ENCODE measurements at places on chromosomes 2 and 18. TPM values are rescaled to one million over a fixed set of nuclear protein-coding genes. Genes with fewer than 3 reads are reported as not detected.

DNA sequence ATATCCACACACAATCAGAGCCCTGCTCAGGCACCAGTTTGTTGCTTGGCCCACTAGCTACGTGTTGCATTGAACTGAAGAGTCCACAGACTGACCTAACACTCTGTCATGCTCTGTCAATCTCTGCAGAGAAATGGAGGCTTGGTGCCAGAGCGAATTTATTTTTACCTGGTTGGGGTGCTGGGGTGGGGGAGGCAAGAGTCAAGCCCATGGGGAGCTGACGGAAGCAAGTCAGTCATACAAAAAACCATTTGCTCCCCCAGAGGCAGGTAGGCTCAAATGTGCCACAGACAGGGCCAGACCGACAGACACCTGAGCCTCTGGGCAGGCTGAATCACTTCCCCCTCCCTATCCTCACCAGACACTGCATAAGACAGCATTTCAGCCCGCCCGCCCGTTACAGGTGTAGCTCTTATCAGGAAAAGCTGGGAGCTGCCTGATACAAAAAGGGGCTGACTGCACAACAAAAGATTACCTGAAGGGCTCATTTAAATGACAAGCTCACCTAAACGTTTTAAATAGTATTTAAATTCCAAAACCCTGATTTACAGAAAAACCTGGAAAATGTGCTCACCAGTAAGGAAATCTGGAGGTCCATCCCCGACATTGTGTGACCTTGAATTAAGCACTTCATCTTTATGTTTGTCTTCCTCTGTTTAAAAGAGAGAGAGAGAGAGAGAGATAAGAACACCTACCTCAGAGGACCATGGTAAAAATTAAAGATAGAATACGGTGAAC is 2.1 kb upstream of the PCBP1 start:
- DNase-seq = no peak

SPRED2 gene
- 6.9 TPM for total RNA-seq

GRCh38 chr2:195337597-195337996 is 319.4 kb upstream of the SLC39A10 start:
- no peak for DNase-seq

TUBB8B gene
- not detected for total RNA-seq

- no peak for DNase-seq
Observed at GRCh38 chr2:109226128-109226527, 97.1 kb downstream of the SH3RF3 start.

- DNase-seq = no peak
Observed at GRCh38 chr2:9538000-9538507, 17.6 kb downstream of the ADAM17 start.

DNA sequence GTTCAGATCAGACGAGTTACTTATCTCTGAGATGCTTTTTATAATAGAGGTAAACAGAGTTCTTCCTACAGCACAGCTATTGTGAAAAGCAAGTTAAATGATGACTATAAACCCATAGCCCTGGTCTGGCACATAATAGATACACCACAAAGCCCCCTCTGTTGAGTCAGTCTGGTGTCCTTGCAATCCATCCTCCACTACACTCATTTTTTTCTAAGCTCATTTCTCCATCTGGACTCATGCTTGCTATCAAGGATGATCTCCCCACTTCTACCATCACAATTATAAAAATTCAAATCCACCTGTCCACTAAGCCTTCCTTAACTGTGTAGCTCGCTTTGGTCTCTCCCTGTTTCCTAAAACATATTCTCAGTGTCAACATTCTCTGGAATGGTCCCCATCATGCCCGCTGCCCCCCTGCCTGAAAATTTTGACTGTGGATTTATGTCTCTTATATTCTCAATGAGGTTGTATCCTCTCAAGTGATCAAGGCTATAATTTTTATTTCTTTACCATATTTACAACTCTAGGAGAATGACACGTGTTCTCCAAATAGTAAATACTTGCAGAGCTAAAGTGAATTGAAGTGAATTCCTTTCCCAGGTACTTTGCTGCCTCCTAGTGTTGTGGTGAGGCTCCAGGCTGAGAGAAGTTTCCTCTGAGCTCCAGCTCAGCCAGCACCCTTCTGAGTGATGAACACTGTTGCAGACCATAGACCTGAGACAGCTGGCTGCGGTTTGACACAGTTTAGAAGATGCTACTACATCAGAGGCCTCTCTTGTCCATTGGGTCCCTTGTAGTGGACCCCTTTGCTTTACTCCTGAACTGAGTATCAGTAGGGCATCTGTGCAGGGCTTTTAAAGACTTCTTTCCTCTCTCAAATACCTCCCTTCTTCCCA is 108.7 kb downstream of the DPP10 start:
- no peak for DNase-seq

- DNase-seq = peak; percentile 37
Observed at GRCh38 chr18:59323931-59324622, 5.6 kb upstream of the CPLX4 start.

DNA sequence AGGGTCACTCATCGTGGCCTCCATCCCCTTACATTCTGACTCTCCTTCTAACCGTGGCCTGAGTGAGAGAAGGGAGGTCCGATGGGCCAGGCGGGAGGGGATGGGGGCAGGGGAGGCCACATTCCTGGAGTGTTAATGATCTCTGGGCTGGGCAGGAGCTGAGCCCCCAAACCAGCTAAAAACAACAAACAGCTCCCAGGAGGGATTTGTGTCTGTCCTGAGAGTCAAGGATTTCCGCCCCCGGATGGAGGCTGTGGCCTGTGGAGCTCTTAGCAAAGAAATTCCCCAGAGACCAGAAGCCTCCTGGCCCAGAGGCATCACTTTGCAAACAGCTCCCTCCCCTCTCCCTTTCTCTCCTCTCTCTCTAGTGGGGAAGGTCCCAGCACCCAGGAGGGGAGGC is 23.5 kb downstream of the EMX1 start:
- DNase-seq = peak; percentile 58

DNA sequence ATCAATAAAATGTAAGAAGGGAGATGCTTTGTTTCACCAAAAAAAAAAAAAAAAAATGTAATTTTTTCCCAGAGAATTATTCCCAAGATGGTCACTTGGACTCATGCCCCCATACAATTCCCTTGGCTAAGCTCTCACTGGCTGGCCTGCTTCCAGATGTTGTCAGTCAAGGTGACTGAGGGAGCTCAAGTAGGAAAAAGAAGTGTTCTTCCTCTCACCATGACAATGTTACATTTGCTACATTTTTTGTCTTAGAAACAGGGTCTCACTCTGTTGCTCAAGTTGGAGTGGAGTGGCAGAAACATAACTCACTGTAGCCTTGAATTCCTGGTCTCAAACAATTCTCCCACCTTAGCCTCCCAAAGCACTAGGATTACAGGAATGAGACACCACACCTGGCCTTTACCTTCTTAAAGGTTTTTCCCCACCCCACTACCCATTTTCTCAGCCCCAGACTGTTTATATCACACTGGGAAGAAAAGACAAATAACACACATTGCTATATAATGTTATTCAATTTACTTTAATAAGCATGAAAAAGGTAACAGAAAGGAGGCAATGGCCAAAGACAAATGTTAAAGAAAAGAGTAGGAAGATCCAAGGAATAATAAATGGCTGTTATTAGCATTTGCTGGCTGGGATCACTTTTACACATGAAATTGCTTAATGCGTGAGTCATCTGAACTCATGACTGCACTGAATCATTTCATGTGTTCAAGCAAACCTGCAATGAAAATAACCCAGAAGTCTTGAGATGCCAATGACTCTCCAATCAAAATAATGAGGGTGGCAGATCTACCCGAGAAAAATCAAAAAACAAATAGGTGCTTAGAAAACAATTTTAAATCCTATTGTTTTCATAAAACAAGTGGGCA is 45.2 kb downstream of the ACVR1 start:
- peak; percentile 76 for DNase-seq

IL1B gene
- 13.5 TPM for total RNA-seq

RAB6C gene
- not detected for total RNA-seq

DSG3 gene
- total RNA-seq = not detected

PRKAG3 gene
- not detected for total RNA-seq

DNA sequence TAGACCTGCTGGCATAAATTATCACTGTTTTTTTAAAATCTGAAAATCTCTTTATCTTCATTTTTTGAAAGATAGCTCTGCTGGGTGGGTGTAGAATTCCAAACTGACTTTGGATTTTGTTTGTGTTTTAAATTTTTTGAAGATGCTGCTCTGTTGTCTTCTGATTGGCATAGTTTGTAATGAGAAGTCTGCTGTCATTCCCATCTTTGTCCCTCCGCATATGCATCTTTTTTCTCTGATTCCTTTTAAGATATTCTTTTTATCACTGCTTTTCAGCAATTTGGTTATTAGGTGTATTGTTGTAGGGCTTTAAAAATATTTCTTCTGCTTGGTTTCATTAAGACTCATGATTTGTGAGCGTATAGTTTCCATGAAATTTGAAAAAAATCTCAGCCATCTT is 7.2 kb downstream of the SNED1 start:
- DNase-seq = no peak

DNA sequence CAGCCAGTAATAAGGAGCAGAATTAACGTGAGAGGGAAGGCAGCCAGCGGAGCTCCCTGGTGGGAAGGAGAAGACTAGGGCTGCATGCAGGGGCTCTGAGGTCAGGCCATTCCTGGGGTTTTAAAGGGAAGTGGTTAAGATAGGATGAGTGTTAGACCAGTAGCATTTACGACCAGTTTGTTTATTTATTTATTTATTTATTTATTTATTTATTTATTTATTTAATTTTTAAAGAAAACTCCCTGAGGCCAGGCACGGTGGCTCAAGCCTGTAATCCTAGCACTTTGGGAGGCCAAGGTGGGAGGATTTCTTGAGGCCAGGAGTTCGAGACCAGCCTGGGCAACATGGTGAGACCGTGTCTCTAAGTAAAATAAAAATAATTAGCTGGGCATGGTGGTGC is 152.8 kb downstream of the FHOD3 start:
- DNase-seq = no peak

- DNase-seq = no peak
Observed at GRCh38 chr18:38654946-38655345, 1089.3 kb upstream of the CELF4 start.

TACR1 gene
- not detected for total RNA-seq

SLC5A7 gene
- not detected for total RNA-seq

DNA sequence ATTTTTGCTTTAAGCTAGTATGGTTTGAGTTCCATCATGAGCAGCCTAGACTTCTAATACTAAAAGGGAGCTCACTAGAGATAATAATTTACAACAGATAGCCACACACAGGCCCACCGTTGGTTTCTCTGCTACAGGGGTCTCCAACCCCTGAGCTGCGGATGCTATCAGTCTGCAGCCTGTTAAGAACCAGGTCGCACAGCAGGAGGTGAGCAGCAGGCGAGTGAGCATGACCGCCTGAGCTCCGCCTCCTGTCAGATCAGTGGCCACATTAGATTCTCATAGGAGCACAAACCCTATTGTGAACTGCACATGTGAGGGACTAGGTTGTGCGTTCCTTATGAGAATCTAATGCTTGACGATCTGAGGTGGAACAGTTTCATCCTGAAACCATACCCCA is 150.6 kb downstream of the HRH4 start:
- no peak for DNase-seq

CPO gene
- not detected for total RNA-seq

GPBAR1 gene
- not detected for total RNA-seq

- no peak for DNase-seq
Observed at GRCh38 chr2:182179176-182179575, 193.5 kb downstream of the PPP1R1C start.

DNA sequence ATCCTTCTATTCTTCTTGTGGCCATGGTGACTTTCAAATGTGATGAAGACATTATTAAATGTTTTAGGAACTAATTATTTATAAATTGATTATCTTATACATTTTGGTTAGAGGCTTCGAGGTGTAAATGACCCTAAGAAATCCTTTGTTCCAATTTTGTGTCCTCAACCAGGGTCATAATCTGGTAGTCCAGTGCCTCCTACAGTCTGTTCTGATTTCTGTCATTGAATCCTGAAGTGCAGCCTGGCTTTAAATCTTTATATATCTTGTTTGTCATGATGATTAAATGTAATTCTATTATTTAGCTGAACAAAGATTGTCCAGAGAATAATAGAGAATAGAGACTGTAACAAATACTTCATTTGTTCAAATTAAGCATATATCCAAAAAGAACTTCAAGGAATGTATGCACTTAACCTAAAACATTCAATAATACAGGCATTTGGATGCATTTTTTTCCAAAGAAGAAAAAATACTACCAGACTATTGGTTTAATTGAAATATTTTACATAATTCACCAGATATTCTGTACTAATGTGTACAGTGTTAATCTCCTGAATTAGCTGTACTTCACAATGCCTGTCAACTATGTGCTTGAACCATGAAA is 89.8 kb downstream of the PRPF40A start:
- DNase-seq = peak; percentile 5

GRCh38 chr2:169718930-169719504 is 14.6 kb upstream of the KLHL23 start:
- no peak for DNase-seq

GRCh38 chr2:195009202-195009601 is 647.8 kb upstream of the SLC39A10 start:
- peak; percentile 0 for DNase-seq

GPD2 gene
- 36.9 TPM for total RNA-seq

Data from Daoy (cell line).